ENCODE measurements at places on chromosomes 7 and 10.

- no peak for DNase-seq
Measured at GRCh38 chr10:35675846-35676245, 33.8 kb upstream of the FZD8 start.

DNA sequence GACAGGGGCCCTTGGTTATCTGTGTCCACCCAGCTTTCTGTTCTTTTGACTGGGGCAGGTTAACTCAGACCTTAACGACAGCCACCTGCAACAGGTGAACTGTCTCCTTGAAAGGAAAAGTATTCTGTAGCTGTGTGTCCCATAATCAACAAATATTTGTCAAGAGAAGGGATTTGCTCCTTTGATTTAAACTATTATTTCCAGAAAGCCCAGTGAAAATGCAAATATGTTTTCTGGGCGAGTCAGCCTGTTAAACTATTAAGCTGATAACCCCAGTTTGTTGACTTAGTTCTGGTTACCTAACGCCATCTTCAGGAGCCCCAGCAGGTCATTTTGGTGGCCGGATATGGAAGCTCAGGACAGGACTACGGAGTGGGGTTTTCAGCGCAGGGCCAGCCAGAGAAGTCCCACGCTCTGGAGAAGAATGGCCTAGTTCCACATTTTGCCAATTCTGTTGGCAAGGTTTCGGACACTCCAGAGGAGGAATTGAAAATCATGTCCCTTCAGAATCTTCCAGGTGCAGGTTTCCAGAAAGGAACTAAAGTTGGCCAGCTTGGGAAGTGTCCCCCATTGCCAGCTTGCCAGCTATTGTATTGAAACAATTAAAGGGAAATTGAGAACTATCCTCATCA lies 54.5 kb downstream of the ADRA2A start:
- no peak for DNase-seq

DNA sequence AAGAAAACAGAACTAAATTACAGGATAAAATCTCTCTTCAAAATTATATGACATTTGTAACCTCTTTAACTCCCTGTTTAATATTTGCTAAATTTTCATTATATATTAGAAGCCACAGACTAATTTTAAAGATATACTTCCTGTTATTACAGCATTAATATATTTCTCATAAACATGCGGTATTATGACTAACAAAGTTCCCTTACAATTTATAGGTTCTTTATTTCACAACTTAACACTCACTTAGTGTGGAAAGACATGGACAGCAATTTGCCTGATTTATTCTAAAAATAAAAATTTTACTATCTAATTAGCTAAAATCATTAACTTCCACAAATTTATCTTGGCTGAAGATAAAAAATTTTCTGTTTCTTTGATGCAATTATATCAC lies 29.0 kb downstream of the CTNNA3 start:
- no peak for DNase-seq

GRCh38 chr10:15869935-15870334 lies 9.6 kb upstream of the MINDY3 start:
- no peak for DNase-seq

DNA sequence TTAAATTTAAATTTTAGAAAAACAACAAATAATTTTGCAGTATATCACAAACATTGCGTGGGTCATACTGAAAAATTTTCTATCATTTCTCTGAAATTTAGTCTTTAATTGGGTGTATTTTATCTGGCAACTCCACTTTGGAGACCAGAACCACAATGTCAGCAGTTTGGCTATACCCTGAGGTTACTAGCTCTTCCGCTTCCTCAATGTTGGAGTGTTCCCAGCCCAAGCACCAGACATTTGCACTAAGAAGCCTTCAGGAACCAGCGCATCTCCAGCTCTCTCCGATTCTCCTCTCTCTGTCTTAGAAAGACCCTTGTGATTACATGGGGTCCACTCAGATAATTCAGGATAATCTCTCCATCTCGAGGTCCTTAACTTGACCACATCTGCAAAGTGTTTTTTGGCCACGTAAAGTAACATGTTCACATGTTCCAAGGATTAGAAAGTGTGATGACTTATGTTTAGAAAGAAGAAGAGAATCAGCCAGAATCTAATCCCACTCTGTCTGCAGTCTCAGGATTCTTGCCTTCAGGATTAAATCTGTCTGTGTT lies 43.1 kb upstream of the ADRB1 start:
- DNase-seq, result no peak

DNA sequence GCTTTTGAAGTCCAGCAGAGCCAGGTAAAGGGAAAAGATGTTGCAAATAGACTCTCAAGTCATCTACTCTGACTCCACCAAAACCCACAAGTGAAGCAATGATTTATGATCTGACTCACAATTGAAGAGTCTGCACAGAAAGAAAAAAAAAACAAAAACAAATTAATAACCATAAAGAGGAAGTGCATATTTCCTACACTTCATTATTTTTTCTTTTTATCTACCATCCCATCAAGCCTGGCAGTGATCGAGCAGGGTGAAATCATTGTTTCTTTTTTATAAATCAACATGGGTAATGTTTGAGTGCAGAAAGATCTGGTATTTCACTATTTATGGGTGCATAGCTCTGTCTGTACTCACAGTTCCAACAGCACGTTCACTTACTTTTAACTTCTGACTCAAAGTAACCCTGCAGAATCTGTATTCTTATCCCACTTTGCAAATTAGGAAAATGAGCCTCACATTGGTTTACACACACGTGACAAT lies 829.0 kb downstream of the TNS3 start:
- no peak for DNase-seq

DNA sequence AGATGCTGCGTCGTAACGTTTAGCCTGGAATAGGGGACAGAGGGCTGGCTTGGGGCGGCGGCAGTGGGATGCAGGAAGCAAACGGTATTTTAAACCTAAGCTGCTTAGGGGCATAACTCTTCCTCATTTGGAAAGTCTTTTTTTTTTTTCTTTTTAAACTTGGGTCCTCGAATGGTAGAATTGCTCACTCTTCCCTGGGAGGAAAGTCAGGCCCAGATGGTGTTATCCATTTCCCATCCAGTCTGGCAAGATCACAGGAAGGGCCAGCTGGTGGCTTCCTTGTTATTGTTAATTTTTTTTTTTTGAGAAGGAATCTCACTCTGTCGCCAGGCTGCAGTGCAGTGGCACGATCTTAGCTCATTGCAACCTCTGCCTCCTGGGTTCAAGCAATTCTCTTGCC lies 56.6 kb downstream of the TMEM209 start:
- no peak for DNase-seq

DNA sequence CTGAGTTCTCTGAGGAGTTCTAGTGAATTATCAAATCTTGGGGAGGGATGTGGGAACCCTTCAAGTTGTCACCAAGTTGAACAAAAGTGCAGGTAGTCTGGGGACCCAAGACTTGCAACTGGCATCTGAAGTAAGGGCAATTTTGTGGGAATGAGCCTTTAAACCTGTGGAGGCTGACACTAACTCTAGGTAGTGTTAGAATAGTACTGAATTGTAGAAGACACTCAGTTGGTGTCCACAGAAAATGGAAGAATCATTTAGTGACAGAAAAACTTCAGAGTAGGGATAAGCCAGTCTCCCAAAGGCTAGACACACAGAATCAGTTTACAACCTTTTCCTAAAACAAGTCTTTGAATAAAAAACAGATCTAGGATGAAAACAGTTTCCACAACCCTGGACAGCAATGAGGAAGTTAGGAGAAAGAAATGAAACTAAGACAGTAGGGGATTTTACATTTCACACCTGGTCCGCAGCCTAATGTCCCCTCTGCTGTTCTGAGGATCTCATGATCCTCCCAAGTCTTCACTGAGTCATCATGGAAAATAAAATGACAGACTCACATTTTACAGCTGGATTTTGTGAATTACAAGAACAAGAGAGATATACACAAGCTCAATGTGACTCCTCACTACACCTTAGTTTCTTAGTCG lies 23.0 kb upstream of the ING3 start:
- DNase-seq, result no peak

- no peak for DNase-seq
Measured at GRCh38 chr10:64873959-64874358, 1352.8 kb downstream of the REEP3 start.

Measured in T-helper 22 cell (primary cell).